Fibroblast of the conjunctiva (primary cell): ENCODE measurements at places on chromosomes 12 and 14.

DNA sequence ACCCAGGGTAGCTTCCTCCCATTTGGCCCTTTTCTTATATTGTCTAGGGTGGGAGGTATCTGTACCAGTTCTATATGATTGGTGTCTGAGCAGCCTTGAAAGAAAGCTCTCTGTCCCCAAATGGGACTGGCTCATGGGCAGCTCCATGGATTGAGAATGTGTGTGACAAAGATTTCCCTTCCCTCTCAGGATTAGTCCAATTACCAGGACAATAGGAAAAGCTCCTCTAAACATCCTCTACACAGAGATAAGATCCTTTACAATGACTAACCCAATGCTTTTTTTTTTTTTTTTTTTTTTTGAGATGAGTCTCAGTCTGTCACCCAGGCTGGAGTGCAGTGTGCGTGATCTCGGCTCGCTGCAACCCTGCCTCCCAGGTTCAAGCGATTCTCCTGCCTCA is 112.1 kb downstream of the SLC35F4 start:
- no peak for DNase-seq

DNA sequence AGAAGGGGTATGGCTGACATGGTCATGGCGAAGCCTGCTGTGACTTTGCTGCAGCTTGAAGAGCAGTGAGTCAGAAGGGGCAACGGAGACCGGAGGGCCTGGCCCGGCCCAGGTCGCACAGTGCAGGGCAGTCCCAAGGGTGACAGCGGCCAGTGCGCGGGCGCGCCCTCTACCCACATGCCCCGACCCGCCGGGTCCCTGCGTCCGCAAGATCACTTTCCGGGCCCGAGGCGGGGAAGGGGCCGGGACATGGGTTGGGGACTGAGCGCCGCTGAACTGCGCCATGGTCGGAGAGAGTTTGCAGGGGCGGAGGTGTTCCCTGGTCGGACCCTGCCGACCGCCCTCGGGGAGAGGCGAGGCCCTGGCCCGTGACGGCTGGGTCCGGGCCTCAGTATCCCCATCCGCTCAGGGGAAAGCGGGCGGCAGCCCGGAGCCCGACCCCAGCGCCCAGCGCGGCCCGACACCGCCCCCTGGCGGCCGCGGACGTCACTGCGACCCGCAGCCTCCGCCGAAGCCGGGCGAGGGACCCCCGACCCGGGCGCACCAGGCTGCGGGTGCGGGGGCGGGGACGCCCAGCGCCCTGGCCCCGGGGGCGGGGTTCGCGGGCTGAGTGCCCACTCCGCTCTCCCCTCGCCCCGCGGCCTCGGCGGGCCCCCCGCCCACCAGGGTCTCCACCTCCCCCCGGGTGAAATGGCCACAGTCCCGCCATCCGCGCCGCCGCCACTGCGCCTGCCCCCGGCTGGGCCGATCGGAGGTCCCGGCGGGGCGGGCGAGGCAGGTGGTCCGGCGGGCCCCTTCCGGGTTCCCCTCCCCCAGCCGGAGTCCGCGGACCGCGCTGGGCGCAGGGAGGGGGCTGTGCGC is 7.2 kb upstream of the ANKRD9 start:
- no peak for DNase-seq

DNA sequence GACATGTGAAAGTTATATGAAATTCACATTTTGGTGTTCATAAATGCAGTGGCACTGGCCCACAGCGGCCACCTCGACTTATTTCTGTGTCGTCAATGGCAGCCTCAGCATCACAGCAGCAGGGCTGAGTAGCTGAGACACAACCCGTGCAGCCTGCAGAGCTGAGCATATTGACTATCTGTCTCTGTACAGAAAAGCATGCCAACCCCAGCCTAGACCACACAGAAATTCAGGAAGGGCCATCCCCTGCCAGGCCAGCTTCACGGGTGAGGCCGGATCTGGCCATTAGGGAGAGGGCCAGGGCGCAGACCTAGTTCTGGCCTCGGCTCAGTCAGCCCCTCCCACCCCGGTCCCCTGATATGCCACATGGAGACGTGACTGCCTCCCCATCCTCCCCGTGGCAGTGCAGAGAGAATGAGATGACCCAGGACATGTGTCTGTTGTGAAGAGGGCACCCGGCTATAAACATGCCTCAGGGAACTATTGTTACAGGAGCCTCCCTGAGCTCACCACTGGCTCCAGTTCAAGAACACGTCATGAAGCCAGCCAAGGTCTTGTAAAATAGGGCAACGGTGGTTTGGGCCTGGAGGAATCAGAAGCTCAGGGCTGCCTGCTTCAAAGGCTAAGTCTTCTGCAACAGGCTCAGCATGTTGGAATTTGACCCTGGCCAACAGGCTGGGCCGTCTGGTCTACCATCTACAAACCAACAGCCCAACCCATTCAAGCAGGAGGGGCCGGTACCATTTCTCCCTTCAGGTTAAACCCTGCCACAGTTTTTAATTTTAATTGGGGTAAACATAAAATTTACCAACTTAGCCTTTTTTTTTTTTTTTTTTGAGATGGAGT is 25.5 kb downstream of the SCARB1 start:
- peak; percentile 96 for DNase-seq

DNA sequence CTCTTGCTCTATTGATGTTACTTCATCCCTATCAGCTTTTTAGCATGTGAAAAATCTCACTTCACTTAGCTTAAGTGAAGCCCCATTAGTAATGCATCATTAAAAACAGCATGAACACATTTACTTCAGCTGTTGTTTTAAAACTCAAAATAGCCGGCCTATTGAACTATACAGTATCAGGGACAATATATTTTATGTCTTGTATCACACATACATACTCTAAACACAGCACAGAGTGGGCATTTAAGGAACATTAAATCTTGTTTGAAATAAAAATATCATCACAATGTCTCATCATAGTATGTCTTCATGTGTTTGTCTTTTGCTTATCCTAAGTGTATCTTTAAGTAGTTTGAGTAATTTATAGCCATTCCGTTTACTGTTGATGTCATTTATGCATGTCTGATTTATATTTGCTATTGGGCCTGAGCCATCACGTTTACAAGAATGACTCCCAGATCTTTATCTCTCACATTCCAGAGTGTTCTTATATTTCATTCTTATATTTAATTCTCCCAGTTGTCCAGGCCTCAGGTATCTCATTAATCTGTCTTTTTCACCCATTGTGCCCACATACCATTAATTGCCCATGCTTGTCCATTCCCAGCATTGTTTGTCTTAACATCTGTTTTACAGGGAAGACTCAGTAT is 57.5 kb downstream of the ARHGAP5 start:
- DNase-seq = no peak

- DNase-seq = peak; percentile 30
These were observed 28.8 kb downstream of the ATXN2 start for GRCh38 chr12:111570084-111570961.
